A549 treated with CORT108297 at 1 μM for 4 hours (cell line): ENCODE measurements at places on chromosomes 5 and 9. TPM values are rescaled to one million over a fixed set of nuclear protein-coding genes. Genes with fewer than 3 reads are reported as not detected.

Gene MARCHF3
- 0.45 to 1.3 TPM (median 1.0 TPM) in 5 replicates for total RNA-seq

Gene INSYN2B
- total RNA-seq: 0.44 to 0.81 TPM (median 0.65 TPM) in 5 replicates

Gene TRIP13
- 65.1 to 72.8 TPM (median 70.4 TPM) in 5 replicates for total RNA-seq

Gene LCN6
- not detected in 5 replicates for total RNA-seq

Gene FANCC
- total RNA-seq: 10.5 to 11.8 TPM (median 11.0 TPM) in 5 replicates

Gene GARNL3
- 2.2 to 2.8 TPM (median 2.4 TPM) in 5 replicates for total RNA-seq

Gene ORM2
- total RNA-seq: not detected in 5 replicates

Gene MARVELD2
- total RNA-seq: 1.9 to 3.2 TPM (median 2.2 TPM) in 5 replicates

Gene ZNG1C
- 54.5 to 97.1 TPM (median 71.7 TPM) in 5 replicates for total RNA-seq

Gene FGF1
- total RNA-seq: 0.32 to 0.82 TPM (median 0.34 TPM) in 5 replicates

Gene RBM27
- total RNA-seq: 10.6 to 14.5 TPM (median 11.3 TPM) in 5 replicates
